Inflammatory macrophage treated with lipopolysaccharide for 4 hours (primary cell): ENCODE measurements at places on chromosomes 1 and 21.
A peak's percentile ranks its signal among the peaks of the same experiment; 100 is the strongest.

DNA sequence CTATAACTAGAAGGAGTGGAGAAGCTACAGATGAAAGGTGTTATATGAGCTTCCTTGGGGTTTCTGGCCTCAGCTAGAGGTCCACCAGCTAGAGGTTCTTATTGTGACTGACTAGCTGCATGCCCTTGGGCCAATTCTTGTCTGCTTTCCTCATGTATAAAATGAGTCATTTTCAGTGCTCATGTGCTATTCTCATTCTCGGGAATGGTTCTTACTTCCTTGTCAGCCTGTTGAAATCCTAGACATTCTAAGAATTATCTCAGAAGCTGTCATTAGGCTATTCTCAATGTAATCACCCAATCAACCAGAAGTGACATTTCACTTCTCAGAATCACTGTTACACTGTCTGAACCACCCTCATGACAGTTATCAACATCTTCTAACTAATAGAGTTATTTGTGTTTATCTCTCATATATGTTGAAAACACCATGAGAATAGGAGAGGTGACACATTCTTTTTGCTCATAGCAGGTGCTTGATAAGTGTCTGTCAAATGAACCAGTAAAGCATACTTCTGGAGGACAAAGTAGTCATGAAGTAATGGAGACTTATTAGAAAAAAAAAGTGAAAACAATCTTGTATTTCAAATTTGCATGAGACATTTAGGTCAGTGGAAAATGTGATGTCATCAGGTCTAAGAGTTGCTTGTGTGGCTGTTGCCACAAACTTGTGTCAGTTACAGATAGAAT, 122.8 kb upstream of the IVNS1ABP start:
- DNase-seq, result peak; percentile 98

DNA sequence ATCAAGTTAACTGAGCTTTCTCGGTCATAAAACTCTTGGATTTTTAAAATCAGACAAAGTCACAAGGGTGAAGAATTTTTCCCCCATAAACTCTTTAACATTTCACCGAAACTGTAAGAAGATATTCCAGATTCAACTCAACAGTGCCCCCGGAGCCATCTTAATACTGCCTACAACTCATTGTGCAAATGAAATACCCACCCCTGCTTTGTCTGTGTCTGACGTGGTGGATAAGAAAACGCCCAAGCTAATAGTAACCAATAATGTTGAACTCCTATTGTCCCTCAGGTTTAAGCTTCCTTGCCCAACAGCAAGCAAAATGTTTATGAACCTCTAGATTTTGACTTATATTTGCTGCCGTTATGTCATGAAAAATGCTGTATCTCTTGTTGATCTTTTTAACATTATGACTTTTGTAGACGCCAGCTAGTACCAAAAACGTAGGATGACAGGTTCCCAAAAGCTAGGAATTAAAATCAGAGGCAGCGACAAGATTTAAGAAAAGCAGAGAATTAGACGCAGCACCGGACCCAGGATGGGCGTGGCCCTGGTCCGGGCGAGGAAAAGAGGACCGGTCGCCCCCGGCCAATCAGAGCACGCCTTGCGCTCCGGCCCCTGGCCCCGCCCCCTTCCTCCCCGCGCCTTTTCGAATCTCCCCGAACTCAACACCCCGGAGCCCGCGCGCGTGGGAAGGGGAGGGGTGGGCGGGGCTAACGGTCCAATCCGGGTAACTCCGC, 1.1 kb downstream of the STMN1 start:
- DNase-seq, result peak; percentile 86

GRCh38 chr1:21869620-21870121, 57.6 kb downstream of the LDLRAD2 start:
- no peak for DNase-seq

DNA sequence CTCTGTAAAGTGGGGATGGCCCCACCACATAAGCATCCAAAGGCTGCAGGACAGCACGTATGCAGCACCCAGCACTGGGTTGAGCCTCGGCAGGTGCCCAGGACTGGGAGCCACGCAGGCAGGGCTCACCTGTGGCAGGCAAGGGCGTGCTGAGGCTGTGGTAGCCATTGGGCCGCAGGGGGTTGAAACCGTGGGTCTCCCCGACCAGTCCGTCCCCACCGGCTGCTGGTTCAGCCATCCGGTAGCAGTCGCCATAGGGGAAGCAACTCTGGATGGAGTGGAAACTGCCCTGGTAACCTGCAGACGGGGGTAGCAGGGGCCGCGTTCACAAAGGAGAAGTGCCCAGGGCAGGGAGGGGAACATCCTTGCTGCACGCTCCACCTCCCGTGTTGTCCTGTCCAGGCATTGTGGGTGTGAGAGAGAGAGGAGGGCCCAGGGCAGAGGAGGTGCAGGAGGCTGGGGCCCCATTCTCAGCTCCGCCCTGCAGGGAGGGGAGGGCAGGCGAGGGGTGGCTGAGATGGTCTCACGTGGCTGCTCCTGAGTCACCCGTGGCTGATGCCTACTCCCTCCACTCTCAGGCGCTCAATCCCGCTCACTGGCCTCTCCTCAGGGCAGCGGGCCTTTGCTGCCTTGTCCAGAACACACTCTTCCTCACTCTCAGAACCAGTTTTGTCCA, 49.9 kb downstream of the DMRTB1 start:
- DNase-seq, result peak; percentile 32

- DNase-seq, result no peak
Measured at GRCh38 chr1:115182012-115182715, 92.9 kb upstream of the TSPAN2 start.

DNA sequence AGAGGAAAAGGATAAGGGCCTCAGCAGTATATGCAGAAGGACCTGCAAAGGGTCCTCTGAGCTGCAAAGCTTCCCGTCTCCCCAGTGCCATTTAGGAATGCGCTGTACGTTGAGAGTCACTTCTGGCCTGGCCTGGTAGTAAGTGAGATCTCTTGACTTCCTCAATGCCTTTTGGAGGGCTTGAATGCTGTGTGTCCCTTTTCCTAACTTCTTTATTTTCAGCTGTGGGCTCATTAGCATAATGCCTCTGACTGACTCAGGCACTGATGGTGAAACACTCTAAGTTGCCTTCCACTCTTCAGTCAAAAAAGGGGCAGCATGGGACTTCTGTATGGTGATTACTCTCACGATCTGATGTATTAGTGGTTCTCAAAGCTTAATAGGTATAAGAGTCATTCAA, 49.9 kb downstream of the XCL1 start:
- peak; percentile 79 for DNase-seq

DNA sequence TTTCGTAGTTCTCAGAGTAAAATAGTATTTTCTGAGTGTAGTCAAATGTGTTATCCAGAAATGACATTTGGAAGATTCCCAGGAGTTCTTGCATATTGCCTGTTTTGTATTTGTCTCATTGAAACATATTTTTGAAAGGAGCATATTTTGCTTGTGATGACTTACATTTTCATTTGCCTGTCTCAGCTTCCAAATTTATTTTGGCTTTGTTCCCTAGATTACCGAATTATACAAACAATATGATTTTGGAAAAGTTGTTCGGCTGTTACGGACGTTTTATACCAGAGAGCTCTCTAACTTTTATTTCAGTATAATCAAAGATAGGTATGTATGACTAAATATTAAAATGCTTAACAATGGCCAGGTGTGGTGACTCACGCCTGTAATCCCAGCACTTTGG, 46.0 kb downstream of the IARS2 start:
- no peak for DNase-seq

- DNase-seq, result peak; percentile 57
Measured at GRCh38 chr1:236185687-236186086, 43.3 kb downstream of the GPR137B start.

DNA sequence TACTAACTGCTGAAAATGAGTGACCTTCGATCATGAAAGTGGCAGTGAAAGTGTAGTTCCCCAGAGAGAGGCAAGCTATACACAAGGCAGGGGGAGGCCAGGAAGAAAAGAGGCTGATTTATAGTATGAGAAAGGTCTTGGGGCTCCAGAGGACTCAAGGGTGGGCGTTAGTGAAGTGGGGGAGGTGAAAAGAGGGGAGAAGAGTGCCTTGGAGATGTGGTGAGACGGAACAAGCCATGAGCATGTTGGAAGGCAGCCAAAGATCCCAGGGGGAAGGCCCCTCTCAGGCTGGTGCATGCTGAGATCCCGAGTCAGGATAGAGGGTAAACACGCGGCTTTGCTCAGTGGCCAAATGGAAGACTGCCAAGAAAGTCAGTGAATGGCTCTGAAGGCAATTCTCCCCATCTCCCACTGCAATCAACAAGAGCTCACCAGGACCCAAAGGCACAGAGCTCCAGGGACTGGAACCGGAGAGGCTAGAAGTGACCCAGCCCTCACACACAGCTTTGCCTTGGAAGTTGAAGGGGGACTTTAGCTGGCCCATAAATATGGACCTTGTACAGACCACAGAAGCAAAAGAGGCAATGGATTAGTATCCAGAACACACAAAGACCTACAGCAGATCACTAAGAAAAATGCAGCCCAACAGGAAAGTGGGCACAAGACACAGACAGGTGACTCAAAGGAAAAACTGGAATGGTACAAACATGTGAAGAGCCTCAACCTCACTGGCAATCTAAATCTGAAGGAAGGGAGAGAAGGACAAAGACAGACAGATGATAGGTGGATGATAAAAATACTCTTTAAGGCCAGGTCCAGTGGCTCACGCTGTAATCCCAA, 49.6 kb downstream of the HSF2BP start:
- DNase-seq, result no peak

DNA sequence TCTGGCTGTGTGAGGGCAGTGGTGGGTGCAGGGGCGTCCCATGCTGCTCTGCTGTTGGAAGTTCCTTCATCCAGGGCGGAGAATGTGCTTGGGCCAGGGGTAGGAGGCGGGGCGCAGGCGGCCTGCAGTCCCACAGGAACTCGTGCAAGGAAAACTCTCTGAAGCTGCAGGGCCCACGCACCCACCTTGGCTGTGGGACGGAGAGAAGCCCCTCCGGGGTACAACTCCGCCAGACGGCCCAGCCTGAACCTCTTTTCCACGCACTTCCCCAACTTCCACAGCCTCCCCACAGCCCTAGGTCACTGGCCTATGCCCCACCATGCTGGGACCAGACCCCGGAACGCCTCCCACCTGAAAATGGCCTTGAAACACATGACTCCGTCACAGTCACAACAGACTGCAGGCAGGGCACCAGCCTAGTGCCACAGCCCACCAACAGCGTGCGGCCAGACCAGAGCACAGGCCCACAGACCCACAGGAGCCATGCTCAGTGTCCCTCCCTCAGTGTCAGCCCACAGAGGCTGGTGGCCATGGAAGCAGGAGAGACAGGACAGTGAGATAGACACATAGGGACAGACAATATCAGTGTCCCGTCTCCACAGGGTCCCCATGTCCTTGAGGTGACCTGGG, 47.8 kb downstream of the WNT9A start:
- no peak for DNase-seq

GRCh38 chr1:231583376-231583775, 43.2 kb upstream of the DISC1 start:
- DNase-seq, result no peak

- DNase-seq, result no peak
Measured at GRCh38 chr1:245583575-245584330, 429.0 kb downstream of the KIF26B start.
